ENCODE measurements at places on chromosomes 1 and 21.

- peak; percentile 22 for DNase-seq
These were observed 2.7 kb downstream of the GRHL3 start for GRCh38 chr1:24321697-24322469.

- no peak for DNase-seq
These were observed 57.6 kb upstream of the COG2 start for GRCh38 chr1:230584660-230585059.

DNA sequence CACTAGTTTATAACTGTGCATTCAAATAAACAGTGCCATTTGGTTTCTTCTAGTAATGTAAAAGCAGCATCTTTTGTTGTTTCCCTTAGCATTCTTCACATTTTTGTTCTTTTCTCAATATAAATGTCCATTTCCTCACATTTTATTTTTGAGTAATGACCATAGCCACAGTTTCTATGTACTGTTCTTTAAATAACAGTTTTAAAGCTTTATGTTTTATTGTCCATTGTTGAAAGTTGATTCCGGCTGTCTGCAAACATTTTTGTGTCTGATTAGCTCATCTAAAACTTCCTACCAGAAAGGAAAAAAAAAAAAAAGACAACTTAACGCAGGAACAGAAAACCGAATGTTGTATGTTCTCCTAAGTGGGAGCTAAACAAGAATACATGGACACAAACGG is 139.7 kb downstream of the MAGI3 start:
- DNase-seq = no peak

GRCh38 chr1:236128646-236129178 is 13.6 kb upstream of the GPR137B start:
- no peak for DNase-seq

DNA sequence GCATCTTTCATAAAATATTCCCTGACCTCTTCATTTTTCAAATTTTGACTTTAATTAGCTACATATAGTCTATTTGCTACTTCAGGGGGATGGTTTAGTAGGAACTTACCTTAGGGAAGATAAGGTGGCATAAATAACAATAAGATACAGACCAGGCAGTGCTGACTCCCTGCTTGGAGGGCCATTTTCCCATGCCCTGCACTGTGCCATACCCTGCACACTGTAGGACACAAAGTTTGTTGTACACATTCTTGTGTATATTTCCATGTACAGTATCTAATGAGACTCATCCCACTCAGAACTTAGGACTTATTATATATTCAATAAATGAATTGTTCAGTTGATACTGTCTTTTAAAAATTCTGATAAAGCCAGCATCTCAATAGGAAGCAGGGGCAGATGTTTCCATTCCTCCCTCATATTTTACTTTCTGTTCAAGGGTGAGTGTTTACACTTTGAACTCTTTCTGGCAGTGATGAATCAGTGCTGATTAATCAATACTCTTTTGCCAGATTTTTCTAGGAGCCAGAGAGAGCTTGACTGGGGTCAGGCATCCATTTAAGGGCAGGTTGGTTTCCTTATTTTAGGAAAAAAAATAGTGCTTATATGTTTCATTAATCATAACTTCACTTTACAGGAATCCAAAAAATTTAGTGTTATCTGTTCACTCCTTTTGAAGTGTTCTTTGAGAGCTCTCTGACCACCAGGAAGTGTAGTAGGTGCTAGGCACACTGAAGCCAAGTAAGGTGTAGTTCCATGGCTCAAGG is 30.6 kb downstream of the MPZL1 start:
- DNase-seq = no peak

DNA sequence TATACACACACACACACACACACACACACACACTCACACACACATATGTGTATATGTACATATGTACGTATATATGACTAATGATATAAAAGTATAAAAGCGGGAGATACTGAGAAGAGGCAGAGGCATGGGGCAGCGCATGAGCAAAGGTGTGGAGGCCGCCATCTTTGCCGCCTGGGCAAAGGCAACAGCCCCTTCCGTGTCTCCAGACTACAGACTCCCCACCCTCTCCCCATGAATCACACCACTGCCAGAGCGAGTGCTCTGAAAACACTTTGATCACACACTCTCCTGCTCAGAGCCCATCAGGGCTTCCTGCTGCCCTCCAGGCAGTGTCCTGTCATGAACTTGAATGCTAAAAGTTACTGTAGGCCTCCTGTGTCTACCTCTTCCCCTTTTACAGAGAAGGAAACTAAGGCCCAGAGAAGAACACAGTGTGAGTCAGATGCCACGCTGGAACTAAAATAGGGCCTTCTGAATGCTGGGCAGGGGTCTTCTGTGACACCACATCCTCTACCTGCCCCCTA is 54.7 kb upstream of the SSBP3 start:
- DNase-seq = no peak

DNA sequence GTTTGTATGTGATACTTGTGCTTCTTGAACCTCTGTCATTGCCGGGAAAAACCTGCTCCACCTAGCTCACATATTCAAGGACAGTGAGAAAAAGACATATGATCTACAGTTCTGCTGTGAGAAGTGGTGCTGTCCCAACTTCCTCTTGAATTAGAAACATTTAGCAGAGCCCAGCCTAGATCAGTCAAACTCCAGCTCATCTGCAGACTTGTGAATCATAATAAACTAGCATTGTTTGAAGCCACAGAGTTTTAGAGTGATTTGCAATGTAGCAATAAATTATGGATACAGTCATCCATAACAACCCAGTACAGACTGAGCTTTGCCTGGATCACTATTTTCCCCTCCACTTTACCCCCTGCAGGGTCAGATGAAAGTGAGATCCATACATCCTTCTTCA is 497.8 kb downstream of the PLA2G4A start:
- no peak for DNase-seq

DNA sequence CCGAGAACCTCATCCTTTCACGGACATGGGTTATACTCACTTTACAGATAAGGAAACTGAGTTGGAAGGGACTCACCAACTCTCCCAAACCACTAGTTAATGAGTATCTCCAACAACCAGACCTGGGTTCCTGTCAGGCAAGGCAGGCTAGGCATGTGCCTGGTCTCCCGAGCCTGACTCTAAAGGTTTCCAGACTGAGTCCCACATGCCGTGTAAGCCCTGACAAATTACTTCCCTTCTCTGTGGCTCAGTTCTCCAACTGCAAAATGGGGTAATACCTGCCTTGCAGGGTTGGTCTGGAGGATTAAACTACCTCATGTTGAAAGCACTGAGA is 34.3 kb downstream of the SSBP3 start:
- no peak for DNase-seq

DNA sequence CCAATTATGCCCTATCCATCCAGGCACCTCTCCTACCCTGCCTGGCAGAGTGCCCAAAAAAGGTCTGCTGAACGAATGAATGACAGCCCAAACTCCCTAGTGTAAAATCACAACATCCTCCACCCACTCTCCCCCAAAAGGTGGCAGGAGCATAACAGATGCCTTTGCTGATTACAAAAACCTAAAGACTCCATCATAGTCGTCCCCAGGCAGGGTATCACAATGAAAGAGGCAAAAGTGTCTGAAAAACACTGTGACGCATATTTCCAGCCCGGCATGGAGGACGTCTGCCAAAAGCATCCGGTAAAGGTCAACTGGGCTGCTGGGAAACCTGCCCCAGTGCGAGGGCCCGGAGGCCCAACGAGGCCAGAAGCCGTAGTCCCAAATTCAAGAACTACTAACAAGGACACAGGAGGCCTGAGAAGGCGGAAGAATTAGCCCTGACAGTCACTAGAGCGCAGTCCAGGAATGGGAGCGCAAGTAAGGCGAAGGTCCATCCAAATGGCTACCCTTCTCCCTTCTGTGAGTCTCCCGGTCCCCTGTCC is 576 bp downstream of the SMIM12 start:
- no peak for DNase-seq

GRCh38 chr1:85884372-85885035 is 176.3 kb upstream of the ZNHIT6 start:
- DNase-seq = no peak

- DNase-seq = no peak
These were observed 49.6 kb upstream of the LBR start for GRCh38 chr1:225477296-225477911.

DNA sequence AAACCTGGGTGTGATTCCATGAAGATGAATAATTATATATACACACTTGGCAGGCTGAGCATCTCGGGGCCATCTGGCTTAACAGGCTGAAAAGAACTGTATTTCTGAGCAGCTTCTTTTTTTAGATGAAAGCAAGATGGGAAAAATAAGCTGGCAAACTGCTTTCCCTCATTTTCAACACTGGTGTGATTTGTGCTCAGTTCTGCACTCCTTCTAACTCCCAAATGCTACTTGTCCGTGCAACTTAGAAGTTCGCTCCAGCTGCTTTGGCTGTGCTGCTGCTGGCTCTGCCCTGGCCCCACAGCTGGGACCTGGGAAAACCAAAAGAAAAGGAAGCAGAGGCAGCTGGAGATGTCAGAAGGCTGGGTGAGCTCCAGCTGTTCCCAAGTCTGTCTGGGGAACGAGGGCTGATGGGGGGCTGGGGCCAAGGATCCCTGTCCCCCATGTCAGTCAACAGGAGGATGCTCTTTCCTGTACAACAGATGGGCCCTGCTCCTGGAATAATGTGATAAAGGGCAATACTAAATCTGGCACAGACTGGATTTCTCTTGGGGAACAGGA is 44.9 kb downstream of the PAFAH2 start:
- DNase-seq = no peak

DNA sequence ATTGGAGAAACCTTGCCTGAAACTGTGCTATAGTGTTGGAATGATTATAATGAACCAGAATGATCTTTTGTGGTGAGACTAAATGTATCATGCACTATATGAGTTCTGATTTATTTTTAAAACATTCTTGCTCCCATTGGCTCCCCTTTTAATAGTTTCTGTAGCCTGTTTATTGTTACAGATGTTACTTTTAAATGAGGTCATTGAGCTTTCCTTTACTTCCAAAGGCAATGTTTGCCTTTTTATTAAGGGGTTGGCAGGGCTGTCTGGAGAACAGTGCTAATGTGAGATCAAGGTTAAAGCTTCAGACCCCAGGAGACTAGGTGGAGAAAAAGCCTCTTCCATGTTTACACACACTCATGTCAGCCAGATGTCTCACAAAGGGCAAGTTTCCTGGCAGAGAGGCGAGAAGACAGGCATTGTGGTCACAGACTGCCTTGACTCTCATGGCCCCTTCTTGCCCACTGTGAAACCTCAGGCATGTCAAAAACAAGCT is 120.6 kb upstream of the RAVER2 start:
- no peak for DNase-seq

All from stimulated activated CD8-positive, alpha-beta memory T cell treated with anti-CD3 and anti-CD28 coated beads, Interleukin-7, amount 100 ng/mL, for 1 hour (primary cell).